ENCODE measurements at places on chromosomes 2 and 18. TPM values are rescaled to one million over a fixed set of nuclear protein-coding genes. Genes with fewer than 3 reads are reported as not detected.

Gene MTCL1
- total RNA-seq: 12.8 TPM

Gene STPG4
- total RNA-seq: 1.0 TPM

DNA sequence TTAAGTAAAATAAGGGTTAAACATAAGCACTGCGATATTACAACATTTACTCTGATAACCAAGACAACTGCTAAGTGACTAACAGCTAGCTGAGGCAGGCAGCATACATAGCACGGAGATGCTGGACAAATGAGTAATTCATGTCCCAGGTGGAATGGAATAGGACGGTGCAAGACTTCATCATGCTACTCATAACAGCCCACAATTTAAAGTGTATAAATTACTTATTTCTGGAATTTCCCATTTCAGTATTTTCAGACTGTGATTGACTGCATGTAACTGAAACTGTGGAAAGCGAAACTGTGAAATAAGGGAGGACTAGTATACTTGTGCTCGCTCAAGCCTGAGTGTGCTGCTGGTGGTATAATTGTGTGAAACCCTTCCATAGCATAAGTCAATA is 12.9 kb downstream of the IER3IP1 start:
- H3K4me1 ChIP-seq: peaks cover 3% of the 10 kb centered on the region
- H3K27me3 ChIP-seq: no peaks in the 10 kb centered on the region
- H3K4me3 ChIP-seq: no peak overlapping the region
- DNase-seq: no peak
- no peaks in the 10 kb centered on the region for H3K36me3 ChIP-seq

- no peak for DNase-seq
- no peaks in the 10 kb centered on the region for H3K27me3 ChIP-seq
- H3K36me3 ChIP-seq: no peaks in the 10 kb centered on the region
- no peak overlapping the region for H3K27ac ChIP-seq
These were observed 73.7 kb upstream of the PIK3C3 start for GRCh38 chr18:41881285-41881684.

DNA sequence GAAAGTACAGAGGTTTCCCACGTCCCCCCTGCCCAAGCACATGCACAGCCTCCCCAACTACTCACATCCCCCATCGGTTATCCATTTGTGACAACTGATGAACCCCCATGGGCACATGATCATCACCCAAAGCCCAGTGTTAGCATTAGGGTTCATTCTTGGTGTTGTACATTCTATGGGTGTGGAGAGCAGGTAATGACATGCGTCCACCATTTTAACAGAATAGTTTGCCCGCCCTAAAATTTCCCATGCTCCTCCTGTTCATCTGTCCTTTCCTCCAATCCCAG is 74.3 kb downstream of the LONRF2 start:
- no peak overlapping the region for H3K4me3 ChIP-seq
- H3K36me3 ChIP-seq: no peaks in the 10 kb centered on the region
- H3K4me1 ChIP-seq: no peaks in the 10 kb centered on the region
- no peak for DNase-seq
- H3K27me3 ChIP-seq: no peaks in the 10 kb centered on the region
